ENCODE measurements at places on chromosomes 6 and 20.

GRCh38 chr6:166621114-166621540 lies 5.9 kb downstream of the RPS6KA2 start:
- no peak for DNase-seq

DNA sequence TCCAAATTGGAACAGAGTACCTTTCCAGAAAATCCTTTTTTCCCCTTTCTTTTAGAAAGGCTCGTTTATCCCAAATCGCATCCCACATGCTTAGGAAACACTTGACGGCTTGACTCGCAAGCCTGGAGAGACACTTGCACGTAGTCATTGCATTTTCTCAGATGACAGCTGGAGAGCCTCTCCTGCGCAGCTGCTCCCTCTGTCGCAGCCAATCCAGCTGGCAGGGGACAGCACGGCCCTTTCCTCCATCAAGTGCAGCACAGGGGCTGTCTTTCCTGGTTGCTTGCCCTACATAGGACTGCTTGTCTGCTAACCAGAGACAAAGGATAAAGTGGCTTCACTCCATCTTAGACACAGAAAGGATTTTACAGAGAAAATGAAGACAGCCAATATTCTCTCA lies 77.6 kb upstream of the RGS17 start:
- no peak for DNase-seq

DNA sequence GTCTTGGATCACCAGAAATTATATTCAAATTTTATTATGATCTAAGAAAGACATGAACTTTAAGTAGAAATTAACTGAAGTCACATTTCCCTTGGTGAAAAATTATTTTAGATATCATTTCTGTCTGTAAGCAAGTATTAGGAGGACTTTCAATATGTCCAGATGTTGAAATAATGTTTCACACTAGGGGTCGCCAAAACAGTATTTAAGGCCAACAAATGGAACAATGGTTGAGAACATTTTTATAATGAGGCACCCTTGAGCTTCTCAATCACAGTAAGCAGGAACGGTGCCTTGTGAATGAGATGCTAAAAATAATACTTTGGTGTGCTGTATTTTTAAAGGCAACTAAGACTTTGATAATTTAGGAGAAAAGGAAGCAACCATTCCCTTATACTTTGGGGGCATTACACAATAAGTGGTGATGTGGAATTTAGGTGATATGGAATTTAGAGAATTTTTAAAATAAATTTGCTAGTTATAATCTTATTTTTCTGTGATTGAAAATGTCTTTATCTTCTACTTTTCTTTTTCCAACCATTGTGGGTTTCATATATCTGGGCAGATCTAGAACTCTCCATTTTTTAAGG lies 9.6 kb upstream of the SF3B5 start:
- DNase-seq, result peak; percentile 74

GRCh38 chr6:106906232-106906631 lies 68.3 kb downstream of the CD24 start:
- no peak for DNase-seq

- DNase-seq, result peak; percentile 16
Measured at GRCh38 chr6:31293343-31293742, 21.5 kb upstream of the HLA-C start.

GRCh38 chr20:49043000-49043399 lies 3.1 kb upstream of the CSE1L start:
- DNase-seq, result no peak

- DNase-seq, result no peak
Measured at GRCh38 chr20:14882157-14882556, 544.7 kb upstream of the FLRT3 start.

DNA sequence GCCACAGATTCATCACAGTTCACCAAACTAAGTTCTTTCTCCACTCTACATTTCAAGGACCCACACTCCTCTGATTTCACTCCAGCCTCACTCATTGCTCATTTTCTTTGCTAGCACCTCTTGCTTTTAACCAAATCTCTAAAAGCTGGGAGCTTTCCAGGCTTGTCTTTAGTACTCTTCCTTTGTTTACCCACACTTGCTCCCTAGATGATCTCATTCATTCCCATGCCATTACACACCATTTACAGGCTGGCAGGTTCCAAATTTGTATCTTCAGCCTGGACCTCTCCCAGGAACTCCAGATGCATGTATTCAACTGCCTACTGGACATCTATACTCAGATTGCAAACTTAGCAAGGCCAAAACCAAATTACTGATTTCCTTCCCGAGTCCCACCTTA lies 5.3 kb upstream of the GUCA1B start:
- peak; percentile 91 for DNase-seq

GRCh38 chr20:35737865-35738333 lies 4.2 kb downstream of the RBM39 start:
- no peak for DNase-seq

- no peak for DNase-seq
Measured at GRCh38 chr20:22815206-22815551, 219.9 kb upstream of the SSTR4 start.

DNA sequence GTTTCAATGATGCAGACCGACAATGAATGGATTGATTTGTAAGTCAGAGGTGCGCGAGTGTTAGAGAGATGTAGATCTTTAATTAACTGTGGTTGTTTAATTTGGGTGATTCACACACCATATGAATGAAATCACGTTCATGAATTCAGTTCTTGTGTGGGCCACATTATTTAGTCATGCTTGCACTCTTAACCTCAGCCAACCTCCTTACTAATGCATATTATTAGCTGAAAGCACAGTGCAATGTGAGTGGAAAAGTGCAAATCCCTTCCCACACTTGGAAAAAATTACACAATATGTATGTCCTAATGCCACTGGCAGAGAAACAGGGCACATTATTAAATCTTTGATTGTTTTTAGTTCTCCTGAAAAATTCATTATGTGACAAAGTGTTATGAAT lies 512.5 kb downstream of the BCKDHB start:
- peak; percentile 34 for DNase-seq

DNA sequence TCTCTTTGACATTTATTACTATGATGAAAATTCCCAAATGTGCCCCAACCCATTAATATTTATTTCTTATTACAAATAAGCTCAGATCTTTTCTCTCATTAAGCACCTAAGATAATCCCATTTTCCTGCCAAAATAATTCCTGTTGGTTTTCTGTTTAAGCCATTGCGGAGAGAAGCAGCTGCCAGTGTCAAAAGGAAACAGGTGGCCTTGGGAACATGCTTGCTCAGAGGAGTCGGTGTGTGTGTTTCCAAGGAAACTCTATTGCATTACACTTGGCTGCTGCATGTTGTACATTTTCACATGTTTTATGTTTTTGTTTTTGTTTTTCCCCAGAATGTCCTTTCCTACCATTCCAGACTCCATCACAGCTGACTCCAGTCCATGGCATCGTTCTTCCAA lies 56.4 kb downstream of the CD24 start:
- no peak for DNase-seq

DNA sequence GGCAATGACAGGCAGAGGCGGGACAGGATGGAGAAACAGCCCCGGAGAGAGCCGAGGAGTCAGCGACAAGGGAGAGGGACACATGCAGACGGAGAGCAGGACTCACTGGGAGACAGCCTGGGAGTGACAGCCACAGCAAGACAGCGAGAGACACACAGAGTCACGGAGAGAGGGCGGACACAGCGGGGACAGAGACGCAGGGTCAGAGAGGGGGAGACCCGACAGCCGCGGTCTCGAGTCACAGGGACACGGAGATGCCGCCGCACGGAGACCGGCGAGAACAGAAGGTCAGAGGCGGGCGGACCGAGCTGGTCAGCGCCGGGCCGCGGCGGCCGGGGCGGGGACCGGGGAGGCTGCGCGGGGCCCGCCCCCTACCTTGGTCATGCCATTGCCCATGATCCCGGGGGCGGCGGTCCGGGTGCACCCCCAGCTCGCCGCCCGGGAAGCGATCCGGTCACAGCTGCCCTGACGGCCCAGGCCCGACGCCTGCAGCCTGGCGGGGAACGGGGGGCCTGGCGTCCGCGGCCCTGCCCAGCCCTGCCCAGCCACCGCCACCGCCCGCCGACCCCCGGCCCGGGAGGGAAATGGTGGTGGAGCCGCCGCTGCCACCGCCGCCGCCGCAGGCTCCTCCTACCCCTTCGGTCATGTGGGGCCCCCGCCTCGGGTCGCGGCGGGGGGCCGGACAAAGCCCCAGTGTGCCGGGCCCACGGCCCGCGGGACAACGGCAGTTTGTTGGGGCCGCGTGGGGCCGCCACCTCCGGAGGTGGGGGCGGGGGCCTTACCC lies at the start of the genes DUSP15 and TTLL9:
Gene DUSP15, minus strand, starts transcription at position 586 of the 784 bp plus-strand sequence. Its CDS starts 190 bp downstream, at position 396.
Gene TTLL9, plus strand, starts transcription at position 693 of the 784 bp plus-strand sequence. CDS start 493 bp downstream, outside the sequence.
- no peak for DNase-seq

GRCh38 chr20:57435498-57436222 lies 44.5 kb downstream of the RBM38 start:
- no peak for DNase-seq

GRCh38 chr6:157464653-157465535 lies 83.9 kb downstream of the ZDHHC14 start:
- DNase-seq, result no peak

- no peak for DNase-seq
Measured at GRCh38 chr20:51510936-51511605, 31.4 kb downstream of the NFATC2 start.

- DNase-seq, result no peak
Measured at GRCh38 chr20:53334861-53335260, 258.8 kb downstream of the ZNF217 start.

- DNase-seq, result no peak
Measured at GRCh38 chr6:22222469-22222868, 74.4 kb downstream of the PRL start.

DNA sequence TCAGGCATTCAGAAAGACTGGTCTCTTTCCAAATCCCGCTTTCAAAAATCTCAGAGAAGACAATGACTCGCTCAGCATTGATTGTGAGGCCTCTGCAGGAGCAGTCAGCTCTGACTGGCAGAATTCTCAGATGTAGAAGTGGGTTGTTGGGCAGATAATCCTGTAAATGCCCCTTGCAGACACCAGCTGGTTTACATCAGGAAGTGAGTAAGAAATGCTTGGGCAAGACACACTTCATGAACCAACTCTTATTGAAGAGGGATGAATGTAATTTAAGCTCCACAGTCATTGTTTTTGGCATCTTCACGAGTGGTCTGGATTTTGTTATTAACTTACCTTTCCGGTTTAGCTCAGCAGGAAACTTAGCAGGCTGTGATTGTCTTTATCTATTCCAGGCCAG lies 166.6 kb downstream of the PLCB4 start:
- peak; percentile 88 for DNase-seq

DNA sequence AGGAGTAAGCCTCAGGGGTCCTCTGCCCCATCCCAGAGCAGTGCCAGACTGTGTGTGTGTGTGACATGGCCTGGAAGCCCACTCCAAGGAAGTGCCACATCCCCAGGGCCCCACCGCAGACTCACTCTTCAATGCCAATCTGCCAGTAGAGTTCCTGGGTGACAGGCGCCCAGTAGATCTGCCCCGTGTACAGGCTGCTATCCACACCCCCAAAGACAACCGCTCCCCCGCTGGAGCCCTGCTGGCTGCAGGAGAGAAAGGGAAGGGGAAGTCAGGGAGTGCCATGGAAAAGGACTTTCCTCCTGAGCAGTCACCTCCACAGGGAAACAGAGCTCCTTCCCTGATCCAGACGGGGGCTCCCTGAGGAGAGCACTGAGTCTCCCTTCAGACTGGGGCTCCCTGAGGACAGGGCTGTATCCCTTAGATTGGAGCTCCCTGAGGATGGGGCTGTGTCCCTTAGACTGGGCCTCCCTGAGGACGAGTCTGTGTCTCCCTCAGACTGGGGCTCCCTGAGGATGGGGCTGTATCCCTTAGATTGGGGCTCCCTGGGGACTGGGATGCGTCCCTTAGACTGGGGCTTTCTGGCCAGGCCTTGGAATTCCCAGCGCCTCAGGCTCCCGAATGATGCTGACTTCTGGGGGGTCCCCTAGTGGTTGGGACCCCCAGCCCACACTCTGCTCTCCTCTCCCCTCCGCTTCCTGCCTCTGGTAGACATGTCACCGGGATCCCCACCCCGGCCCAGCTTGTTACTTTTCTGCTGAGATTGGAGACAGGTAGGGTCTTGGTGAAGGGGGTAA lies 5.2 kb upstream of the TFEB start:
- DNase-seq, result no peak

GRCh38 chr6:31972709-31973350 lies 892 bp upstream of the DXO start:
- peak; percentile 57 for DNase-seq

DNA sequence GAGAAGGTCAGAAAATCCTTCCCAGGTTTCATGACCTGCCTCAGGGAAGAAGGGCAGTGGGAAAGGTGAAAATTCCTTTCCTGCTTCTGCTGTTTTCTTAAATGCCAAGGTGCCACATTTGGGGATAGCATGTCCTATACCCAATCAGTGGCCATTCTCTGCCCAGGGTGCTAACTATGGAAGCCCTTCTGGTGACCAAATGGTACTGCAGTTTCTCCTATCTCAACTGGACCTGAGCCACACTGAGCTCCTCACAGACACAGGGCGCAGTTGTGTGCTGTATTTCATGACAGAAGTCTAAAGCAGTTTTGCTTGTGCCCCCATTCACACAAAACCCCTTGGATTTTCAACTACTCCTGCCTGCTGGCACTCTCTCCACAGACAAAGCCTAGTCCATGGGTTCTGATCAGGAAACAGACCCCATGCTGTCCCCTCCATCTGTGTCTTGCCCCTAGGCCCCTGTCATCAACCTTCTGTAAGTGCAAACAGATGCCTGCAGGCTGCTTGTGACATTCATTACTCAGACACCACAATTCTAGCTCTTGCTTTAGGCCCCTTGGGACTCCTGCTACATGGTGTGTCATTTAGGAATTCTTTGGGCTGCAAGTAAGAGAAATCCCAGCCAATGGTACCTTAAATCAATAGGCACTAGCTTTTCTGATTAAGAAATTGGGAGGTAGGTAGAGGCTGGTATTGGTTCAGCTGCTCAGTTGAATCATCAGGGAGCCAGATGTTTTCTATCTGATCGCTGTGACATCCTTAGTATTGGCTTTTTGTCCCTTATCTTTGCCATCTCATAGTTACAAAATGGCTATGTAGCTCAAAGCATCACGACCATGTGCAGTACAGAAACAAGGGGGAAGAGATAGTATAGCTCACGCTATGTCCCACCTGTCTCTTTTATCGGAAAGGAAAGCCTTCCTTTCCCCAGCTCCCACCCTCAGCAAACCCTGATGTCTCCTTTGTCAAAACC lies 147.8 kb downstream of the CD83 start:
- DNase-seq, result no peak

GRCh38 chr6:34030831-34031624 lies 114.9 kb downstream of the GRM4 start:
- no peak for DNase-seq

- peak; percentile 46 for DNase-seq
Measured at GRCh38 chr6:132400883-132401617, at the start of gene MOXD1. TSS of gene MOXD1 (minus strand) at chr6:132401475. CDS start at chr6:132401426, 49 bp downstream.
